ENCODE measurements at places on chromosomes 5 and 9. TPM values are rescaled to one million over a fixed set of nuclear protein-coding genes. Genes with fewer than 3 reads are reported as not detected.

DNA sequence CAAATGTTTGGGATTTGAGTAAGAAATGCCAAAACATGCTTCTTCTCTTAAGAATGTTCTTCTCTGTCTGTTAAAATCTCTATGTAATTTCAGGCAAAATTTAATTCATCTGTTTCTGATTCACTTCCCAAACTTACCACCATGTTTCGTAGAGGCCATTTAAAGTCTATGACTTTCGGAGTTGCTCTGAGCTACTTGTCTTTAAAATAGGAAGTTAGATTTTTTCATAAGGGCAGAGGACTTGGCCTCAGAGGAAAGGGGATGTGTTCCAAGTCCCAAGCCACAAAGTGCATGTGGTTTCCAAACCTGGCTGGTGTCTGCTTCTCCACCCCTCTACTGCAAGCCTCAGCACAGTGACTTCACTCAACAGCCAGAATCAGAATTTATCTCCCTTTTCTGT, 111.3 kb upstream of the ADRA1B start:
- DNase-seq, result no peak

DNA sequence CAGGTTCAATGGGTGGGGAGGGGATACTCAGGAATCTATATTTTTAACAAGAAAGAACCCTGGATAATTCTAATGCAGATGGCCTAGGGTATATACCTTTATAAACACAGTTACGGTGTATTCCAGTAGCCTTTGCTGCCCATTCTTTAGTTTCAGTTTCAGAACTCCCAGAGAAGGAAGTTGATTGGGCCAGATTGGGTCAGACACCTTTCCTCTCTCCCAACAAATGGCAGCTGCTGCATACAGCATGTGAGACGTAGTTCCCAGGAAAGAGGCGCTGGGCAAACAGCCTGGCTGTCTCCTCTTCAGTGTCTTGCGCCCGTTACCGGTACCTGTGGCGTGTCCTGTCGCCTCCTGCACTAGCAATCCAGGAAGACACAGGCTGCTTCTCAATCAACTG, 20.4 kb downstream of the ACO1 start:
- DNase-seq, result no peak

DNA sequence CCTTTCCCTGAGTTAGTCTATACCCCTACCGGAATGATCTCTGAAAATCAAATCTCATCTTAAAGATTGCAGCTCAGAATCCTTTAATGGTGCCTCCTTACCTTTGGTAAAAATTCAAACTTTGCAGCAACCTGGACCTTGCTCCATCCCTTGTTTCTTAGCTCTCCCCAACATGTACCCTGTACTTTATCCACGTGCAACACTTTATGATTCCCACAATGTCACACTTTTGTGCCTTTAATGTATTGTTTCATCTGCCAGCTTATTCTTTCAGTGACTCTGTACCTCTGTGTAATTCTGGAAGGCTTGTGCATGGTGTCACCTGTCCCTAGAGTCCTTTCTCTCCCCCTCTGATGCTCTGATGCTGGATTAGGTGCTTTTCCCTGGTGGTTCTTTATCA, 9.5 kb downstream of the ACO1 start:
- DNase-seq, result no peak

- DNase-seq, result no peak
Observed at GRCh38 chr5:1865948-1866347, 16.8 kb downstream of the IRX4 start.

The CAST gene
- 299 TPM for total RNA-seq
